Activated CD4-positive, alpha-beta T cell treated with anti-CD3 and anti-CD28 coated beads for 24 hours (primary cell): ENCODE measurements at places on chromosomes 16 and 17.

GRCh38 chr17:39666601-39667261, 1.5 kb upstream of the PNMT start:
- DNase-seq, result no peak

DNA sequence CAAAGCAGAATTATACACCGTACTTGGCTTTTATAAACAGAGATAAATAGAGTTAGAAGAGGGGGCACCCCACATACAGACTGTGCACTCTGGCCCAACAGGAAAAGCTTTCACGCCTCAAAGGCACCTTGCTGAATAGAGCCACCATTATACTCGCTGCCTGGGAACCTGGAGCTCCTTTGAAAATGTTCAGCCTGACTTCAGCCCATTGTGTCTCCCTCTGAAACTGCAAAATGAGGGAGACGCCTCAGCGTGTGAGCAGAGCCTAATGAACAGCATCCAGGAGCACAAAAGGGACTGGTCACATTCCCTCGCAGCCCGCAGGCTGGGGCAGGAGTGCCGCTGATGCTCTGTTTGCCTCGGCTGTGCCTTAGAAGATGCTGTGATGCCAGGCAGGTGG, 46.3 kb downstream of the ABCC12 start:
- DNase-seq, result no peak

- no peak for DNase-seq
Observed at GRCh38 chr16:71927787-71928186, 32.5 kb downstream of the IST1 start.

GRCh38 chr17:48357779-48358602, 72.0 kb downstream of the SKAP1 start:
- DNase-seq, result no peak

DNA sequence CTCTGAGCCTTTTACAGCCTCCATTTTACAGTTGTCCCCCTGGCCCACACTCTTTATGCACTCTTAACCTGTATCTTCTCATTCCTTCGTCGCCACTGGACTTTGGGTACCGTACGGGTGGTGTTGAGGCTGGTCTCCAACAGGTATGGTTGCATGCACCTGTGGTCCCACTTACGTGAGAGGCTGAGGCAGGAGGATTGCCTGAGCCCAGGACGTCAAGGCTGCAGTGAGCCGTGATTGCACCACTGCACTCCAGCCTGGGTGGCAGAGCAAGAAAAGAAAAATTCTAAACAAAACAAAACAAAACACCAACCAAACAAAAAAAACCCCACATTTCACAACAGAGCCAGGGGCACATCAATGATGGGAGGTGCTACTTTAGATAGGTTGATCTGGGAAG, 14.4 kb upstream of the TMEM98 start:
- no peak for DNase-seq

DNA sequence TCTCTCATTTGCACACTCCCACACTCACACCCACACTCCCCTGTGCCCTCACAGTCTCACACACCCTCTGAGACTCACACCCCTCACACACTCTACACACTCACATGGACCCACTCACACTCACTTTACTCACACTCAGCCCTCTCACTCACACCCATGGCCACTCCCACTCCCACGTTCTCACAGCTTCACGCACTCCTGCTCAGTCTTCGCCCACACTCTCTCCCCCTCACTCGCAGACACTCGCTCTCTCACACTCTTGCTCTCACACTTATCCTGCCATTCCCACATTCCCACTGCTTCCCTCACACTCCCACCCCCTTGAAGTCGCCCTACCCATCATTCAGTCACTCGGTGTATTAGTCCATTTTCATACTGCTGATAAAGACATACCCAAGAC, 47.9 kb downstream of the CCDC182 start:
- DNase-seq, result no peak

- no peak for DNase-seq
Observed at GRCh38 chr17:11029791-11030190, 191.9 kb upstream of the PIRT start.

DNA sequence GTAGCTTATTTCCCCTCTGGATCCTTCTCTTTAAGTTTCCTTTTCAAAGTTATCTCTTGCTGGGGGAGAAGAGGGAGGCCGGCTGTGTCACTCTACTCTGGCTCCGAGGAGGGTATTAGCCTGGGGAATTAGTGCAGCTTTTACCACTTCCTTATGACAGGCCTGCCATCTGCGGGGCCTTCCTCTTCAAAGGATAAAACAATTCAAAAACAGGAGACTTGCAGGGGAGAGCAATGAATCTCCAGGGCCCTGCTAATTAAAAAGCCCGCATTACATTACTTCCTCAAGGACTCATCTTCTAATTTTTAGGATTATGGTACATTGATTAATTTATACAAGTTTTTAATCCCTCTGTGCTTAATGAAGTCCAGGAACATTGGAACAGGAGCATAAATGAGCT, 190.9 kb upstream of the CDH5 start:
- no peak for DNase-seq

GRCh38 chr17:63931981-63932561, at the start of gene CD79B:
TSS of gene CD79B (minus strand) at chr17:63932331. CDS start at chr17:63932261, 70 bp downstream.
- peak; percentile 17 for DNase-seq

- DNase-seq, result no peak
Observed at GRCh38 chr17:14838567-14838966, 426.6 kb downstream of the PMP22 start.

GRCh38 chr17:58335779-58336455, 7.3 kb upstream of the TSPOAP1 start:
- DNase-seq, result peak; percentile 63

GRCh38 chr17:72977771-72978417, 114.6 kb downstream of the SLC39A11 start:
- no peak for DNase-seq

- no peak for DNase-seq
Observed at GRCh38 chr17:81095383-81095762, 60.4 kb downstream of the BAIAP2 start.

DNA sequence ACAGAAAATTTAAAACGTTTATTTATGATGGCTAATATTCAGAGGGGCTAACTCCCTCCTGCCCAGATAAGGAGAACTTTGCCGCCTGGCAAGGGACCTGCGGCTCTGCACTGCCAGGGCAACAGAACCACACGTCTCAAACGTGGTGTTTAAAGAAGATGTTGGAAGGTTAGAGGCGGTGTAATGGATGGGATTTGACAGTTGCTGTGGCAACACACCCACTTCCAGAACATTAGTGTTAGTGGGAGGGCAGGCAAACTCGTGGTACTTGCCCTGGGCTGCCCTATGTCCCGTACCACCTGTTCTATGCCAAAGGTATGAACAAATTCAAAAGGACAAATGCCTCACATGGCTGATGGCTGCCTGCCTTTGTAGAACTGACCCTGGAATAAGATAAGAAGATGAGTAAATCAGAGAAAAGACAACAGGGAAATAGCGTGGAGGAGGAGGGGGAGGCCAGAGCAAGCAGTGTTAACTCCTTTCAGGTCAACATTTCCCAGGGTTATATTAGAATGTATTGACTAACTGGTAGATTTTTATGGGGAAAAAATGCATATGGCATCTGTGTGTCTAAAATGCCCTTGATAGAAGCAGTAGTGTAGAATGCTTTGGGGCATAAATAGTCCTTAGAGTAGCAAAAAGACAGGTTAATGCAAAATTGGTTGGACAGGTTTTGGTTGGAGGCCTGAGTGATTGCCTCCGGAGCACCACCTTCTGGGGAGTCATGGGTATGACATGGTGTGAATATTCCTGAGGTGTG, 30.8 kb downstream of the HLF start:
- peak; percentile 39 for DNase-seq

- DNase-seq, result peak; percentile 54
Observed at GRCh38 chr16:56610017-56610608, 1.7 kb downstream of the MT2A start.

GRCh38 chr17:72332367-72332766, 211.5 kb downstream of the SOX9 start:
- DNase-seq, result no peak
